Pons (tissue), 1 donor: ENCODE measurements at places on chromosomes 2 and 18.

DNA sequence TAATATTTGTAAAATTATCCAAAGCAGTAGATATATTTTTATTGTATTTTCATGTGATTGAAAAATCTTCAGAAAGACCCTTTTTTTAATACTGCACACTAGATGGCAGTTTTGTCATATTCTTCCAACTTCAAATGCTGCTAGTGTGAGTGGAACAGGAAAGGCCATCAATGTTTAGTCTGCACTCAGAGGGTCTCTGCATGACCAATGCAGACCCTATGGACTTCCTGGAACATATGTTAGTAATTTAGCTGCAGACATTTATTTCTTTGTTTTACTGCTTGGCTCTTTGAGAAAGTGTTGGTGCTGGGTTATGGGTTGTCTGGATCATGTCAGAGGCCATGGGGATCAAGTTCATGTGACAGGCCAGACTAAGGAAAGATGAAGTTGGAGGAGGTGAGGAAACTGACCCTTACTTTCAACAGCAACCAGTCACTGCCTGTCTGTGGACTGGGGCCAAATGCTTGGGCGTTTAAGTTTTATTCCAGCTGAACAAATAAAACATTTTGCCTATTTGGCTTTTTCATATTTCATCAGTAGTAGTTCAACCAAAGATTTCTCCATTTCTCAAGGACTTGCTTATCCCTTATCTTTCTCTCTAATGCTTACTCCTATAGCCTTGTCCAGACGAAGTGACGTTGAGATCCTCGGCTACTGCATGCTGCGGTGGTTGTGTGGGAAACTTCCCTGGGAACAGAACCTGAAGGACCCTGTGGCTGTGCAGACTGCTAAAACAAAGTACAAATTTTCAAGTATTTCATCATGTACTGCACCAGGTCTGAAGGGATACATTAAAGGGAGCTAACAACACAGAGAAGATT lies 84.8 kb downstream of the VRK2 start:
- peak; percentile 82 for DNase-seq

GRCh38 chr2:44169155-44169898 lies 652 bp downstream of the PPM1B start:
- DNase-seq, result peak; percentile 61

GRCh38 chr2:133365117-133365516 lies 203.1 kb downstream of the NCKAP5 start:
- no peak for DNase-seq

GRCh38 chr2:46336283-46336959 lies 39.2 kb downstream of the EPAS1 start:
- DNase-seq, result peak; percentile 19

DNA sequence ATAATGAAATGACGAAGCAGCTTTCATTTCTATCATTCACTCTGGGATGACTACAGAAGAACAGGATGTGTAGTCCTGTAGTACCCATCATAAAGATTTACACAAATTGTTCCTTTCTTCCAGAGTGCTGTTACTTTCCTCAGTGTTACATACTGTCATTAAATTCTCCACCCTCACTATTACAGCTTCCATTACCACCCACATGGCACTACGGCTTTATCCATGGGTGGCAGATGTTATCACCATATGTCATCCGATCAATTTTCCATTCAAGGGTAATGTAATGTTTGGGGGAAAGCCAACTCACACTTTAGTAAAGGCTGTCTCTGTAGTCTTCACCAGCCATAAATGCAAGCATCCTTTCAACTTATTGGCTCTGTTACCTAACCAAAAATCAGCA lies 7.1 kb upstream of the CSRNP3 start:
- no peak for DNase-seq

- no peak for DNase-seq
Measured at GRCh38 chr2:222561151-222561550, 94.7 kb downstream of the FARSB start.

GRCh38 chr18:32511147-32511546 lies 40.5 kb upstream of the GAREM1 start:
- no peak for DNase-seq

GRCh38 chr2:36912695-36913094 lies 53.6 kb downstream of the STRN start:
- no peak for DNase-seq

DNA sequence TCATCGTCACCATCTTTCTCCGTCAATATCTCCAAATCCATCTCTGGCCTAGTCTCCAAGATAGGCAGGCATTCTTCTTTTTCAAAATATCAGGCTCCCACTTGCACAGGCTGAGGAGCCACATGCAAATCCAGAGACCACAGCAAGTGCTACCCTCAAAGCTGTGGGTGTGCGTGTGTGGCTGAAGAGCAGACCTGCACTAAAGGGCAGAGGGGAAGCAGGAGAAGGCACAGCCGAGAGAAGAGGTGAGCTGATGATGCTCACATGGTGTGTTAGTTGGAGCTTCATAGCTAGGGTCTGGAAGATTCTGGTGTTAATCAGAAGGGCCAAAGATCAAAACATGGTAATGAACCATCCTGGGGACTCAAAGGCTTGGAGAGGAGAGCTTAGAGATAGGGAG lies 3.8 kb downstream of the SPEG start:
- DNase-seq, result no peak

DNA sequence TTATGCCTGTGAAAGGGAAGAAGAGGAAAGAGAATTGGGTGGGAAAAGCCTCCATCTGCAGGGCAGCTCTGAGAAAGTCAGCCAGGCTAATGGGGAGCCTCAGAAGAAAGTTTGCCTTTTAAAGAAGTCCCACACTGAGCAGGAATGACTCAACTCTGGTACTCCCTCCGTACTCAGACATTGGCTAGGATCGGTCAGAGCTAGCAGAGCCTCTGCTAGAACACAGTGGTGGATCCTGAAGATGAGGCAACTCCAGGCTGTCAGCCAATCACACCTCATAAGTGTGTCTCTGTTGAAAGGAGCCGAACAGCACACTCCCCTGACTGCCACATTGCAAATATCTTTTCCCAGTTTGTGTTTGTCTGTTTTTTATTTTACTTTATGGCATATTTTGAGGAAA lies 96.9 kb downstream of the HNRNPLL start:
- no peak for DNase-seq

DNA sequence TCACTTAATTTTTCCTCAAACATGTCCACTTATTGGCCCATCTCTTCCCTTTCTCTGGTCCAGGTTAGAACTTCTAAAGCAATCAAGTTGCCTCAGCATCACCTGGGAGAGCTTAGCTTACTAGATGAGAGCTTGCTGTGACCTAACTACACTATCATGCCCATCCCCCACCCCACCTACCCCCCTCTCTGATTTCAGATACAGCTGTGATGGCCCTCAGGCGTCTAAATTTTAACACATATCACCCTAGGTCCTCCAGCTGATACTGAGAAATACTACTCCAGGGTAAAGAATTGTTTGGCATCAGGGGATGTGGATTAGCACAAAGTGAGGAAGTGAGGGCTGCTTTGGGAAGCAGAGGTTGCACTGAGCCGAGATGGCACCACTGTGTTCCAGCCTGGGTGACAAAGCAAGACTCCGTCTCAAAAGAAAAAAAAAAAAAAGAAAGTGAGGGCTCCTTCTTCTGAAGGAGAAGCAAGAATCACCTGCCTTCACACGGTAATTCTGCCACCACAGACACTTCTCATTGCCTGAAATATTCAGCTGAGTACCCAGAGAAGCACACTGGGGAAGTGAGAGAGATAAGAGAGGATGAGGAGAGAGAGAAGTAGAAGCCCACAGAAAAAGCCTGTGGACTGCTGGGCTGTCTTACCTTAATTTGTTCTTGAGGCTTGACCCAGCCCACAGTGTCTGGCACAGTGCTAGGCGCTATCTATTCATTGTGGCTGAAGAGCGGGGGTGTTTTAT lies 263.4 kb downstream of the ASXL3 start:
- DNase-seq, result no peak

DNA sequence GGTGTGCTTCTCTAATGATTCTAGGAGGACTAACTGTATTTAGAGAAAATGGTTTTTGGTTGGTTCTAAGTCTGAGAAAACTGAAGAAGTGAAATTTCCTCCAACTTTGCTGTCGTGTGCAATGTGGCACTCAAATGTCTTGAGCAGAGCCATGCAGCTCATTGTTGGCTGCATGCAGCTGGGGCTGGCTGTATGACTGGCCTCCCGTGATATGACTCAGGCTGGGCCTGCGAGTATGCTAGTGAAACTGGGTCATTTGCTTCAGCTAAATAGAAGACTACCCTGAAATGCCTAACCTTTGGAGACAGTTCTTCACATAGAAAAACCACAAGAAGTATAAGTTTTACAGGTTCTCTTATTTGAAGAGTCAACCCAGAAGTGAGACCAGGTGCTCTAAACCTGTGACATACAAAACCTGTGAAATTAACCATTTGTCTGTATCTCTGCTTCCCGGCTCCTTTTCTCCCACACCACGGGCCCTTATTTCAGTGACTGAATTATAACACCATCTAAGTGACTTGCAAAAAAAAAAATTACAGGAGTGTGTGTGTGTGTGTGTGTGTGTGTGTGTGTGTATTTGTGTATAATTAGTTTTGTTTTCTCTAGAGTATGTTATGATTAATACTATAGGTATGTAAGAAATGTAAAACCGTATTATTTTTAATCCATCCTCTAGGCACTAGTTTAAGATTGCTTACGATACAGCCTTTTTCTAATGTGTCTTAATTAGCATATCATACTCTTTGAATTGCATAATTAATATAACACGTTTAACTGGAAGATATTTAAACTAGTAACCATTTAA lies 15.9 kb downstream of the POLI start:
- no peak for DNase-seq

GRCh38 chr2:45103351-45104345 lies 94.4 kb upstream of the SIX2 start:
- DNase-seq, result no peak

GRCh38 chr2:241968417-241968816 lies 98.9 kb downstream of the RTP5 start:
- no peak for DNase-seq

DNA sequence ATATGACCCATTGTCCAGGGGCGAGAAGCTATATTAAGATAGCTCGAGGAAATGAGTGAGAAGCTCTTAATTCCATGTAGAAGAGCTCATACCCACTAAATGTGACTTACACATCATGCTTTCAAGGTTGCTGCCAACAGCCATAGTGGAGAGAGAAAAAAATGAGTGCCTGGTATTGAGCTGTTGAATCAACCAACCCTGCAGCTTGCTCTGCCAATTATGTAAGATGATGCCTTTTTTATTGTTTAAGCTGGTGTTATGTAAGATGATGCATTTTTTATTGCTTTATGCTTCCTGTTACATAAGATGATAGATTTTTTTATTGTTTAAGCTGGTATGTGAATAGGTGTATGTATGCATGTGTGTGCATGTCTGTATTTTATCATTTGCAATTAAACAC lies 228.2 kb downstream of the CCDC178 start:
- no peak for DNase-seq

- no peak for DNase-seq
Measured at GRCh38 chr2:181984060-181984459, 1.6 kb upstream of the PPP1R1C start.

DNA sequence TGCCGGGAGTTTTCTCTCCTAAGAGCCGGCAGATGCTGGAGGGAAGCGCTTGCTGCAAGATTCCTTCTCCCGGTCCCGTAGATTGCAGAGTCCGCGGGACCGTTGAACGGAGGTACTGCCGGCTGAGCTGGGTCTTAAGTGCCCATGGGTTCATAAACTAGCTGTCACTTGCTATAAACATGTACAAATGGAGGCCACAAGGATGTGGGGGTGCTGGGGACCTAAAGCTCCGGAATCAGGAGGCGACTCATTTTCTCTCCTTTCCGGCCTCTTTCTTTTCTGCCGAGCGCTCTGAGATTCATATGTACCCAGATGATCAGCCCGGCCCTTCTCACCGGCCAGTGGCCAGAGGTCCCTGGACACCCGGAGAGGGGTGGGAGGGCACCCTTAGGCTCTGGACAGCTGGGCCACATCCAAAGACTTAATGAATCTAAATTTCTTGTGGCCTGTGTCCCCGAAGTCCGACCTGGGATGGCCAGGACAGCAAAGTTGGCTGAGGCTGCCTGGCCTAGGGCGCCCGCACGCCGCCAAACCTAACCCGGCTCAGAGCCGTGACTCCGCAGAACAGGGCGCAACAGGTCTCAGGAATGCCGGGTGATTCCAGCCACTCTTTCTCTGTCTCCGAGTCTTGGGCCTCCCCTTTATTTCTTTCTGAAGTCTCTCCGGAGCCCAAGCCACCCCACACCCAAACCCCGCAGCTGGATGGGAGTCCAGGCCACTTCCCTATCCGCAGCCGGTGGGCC lies 2.4 kb upstream of the PAX3 start:
- DNase-seq, result no peak

DNA sequence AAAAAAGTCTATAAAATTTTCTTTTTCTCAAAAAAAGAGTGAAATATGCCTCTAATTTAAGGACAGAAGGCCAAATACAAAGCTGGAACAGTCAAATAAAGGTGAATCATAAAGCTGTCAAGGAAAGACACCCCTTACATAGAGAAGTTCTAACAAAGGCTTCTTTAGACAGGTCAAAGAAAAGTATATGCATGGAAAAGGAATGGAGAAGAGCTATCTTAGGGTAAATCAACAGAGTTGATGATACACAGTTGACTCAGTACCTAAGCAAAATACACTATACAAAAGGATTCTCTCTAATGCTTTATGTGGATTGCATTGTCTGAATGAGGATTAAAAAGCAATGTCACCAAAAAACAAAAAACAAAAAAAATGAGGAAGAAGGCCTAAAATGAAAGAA lies 214.8 kb downstream of the TXNL1 start:
- DNase-seq, result no peak

- DNase-seq, result peak; percentile 53
Measured at GRCh38 chr2:135890835-135891234, 14.6 kb upstream of the MCM6 start.

DNA sequence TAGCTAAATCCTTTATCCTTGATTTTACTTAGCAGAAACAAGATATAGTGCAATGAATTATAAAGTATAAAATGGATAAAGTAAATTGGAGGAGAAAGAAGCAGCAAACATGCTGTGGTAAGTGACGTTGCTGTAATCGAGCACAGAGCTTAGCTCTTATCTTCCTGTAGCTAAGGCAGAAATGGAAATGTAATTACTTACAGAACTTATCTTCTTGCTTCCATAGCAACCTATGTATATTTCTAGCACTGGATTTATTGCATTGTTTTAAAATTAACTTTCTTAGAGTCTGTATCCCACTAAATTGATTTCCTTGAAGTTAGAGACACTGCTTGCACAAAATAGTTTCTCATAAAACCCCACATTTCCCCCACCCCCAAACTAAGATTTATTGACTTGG lies 130.6 kb upstream of the MC4R start:
- no peak for DNase-seq

- peak; percentile 59 for DNase-seq
Measured at GRCh38 chr2:121075006-121075551, 209.9 kb downstream of the TFCP2L1 start.

DNA sequence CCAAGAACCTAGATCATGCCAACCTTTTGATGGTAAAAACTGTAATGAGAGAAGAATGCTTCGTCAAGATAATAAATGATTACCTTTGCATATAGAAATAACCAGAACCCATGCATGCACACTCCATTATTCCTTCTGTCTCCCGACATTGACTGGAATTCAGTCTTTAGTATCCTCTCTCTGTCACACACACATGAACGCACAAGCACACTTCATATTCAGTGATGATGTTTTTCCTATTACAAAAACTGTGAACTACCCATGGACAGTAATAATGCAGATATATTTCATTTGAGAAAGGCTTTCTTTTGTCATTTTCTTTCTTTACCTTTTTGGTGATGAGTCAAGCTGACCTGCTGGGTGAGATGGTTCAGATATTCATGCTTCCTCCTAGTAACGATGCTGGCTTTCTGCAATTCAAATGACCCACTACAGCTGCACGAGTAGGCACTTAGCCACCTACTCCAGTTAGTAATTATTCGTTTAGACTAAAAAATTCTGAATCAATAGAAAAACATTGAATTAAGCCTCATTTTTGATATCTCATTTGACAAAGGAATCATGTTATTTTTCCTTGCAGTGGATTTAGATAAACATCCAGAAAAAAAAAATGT lies 382.2 kb downstream of the TGIF1 start:
- DNase-seq, result no peak
